ENCODE measurements at places on chromosomes 6 and 20.

DNA sequence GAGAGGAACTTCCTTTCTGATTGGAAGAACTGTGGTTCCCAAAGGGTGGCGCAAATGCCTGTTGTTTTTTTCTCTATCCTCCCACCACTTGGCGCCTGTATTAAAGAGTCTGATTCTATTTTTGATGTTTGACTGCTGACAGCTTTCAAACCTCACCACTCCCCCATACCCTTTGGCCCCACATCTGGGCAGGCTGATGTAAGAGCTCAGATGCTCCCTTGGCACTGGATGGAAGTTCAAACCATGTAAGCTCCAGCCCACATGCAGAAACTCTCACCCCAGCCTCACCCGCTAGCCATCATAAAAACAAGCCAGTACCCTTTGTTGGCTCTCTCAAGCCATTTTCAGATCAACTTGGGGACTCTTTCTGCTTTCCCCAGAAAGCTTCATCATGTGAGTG is 20.0 kb upstream of the TMEM14A start:
- ATAC-seq: no peak

DNA sequence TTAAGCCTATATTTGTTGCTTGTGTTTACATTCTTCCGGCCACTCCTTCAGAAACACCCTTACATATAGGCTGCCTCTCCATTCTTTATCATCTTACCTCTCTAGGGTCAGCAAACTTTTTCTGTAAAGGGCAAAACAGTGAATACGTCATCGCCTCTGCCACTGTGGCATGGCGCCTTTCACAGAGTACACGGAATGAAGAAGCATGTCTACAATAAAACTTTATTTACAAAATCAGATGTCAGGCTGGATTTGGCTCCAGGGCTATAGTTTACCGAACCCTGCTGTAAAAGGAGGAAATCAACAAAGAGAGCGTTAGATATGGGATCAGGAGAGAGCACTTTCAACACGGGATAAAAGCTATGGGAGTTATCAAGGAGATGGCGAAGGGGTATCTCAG is 9.3 kb upstream of the NCR2 start:
- ATAC-seq: no peak

DNA sequence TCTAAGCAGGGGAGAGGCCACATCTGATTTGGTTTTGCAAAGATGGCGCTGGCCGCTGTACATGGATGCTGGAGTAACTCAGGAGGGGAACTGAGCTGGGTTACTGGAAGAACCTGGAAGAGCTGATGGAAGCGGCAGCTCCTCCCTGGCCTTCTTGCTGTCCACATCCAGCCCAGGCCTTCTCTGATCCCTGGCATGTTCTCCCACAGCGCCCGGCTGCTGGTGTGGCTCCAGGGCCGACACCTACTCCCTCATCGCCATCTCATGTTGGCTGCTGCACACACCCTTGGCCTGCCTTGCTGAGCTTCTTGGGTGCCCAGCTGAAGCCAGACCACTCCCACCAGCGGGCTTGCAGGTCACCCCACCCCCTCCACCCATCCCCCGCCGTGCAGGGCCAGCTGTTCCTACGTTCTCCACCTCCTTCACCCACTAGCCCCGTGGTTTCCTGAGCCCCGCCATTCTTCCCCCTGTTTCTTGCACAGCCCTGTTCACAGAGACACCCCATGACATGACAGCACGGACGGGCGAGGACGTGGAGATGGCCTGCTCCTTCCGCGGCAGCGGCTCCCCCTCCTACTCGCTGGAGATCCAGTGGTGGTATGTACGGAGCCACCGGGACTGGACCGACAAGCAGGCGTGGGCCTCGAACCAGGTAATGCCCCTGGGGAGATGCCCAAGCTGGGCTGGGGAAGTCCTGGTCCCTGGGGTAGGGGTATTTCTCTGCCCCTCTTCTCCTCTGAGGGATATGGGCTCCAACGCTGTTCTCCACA is 28.4 kb downstream of the VSTM2L start:
- no peak for ATAC-seq

DNA sequence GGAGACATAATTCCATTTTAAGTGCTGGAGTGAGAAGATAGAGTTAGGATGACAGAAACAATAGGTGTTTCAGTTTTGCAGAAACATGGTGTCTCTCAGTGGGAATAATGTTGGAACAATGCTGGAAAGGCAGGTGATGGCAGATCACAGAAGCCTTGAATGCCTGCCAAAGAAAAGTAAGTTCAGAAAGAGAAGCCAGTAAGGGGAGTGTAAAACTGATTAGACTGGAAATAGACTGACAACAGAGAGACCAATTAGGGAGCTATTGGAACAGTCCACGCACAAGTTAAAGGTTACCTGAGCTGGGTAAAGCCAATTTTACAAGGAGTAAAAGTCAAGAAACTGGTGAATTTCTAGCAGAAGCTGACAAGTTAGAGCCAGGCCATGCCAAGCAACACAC is 142.9 kb downstream of the TFAP2A start:
- no peak for ATAC-seq

GRCh38 chr6:33960345-33961313 is 156.8 kb upstream of the MLN start:
- ATAC-seq: peak; percentile 48

Data from esophagus mucosa (tissue), 1 donor.